Natural killer cell treated with Interleukin-12 subunit alpha and Interleukin-12 subunit beta and Interleukin-15 and Interleukin-18, amount 100 ng/mL, for 72 hours (primary cell): ENCODE measurements at places on chromosomes 11 and 22.

GRCh38 chr22:30357236-30357570, 396 bp downstream of the CCDC157 start:
- DNase-seq: no peak

GRCh38 chr11:74319139-74319816, 7.8 kb upstream of the P4HA3 start:
- no peak for DNase-seq

DNA sequence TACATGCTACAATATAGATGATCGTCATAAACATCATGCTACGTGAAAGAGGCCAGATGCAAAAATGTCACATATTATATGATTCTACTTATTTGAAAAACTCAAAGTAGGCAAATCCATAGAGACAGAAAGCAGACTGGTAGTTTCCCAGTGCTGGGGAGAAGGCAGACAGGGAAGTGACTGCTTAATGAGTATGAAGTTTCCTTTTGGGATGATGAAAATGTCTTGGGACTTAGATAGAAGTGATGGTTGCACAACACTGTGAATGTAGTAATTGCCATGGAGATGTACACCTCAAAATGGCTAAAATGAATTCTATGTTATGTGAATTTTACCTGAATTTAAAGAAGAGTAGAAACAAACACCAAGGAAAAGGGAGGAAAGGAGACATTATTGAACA, 45.2 kb upstream of the EHF start:
- no peak for DNase-seq

DNA sequence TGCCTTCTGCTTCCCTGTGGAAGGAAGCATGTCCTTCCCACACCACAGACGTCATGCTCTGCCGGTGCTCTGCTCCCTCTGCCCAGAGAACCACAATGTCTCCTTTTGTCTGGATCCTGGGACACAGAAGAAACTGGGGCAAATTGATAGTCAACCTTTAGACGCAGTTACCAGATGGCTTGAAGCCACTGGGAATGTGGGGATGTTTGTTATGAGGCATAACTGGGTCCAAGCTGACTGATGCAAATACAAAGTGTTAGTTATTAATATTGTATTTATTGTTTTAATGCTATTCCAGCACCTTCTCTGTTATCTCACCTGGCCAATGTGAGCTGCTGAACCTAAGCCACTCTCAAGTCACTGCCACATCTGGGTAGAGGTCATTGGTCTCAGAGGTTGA, 322.2 kb downstream of the SHANK2 start:
- DNase-seq: no peak

GRCh38 chr11:35618497-35619115, 346 bp downstream of the FJX1 start:
- DNase-seq: no peak

DNA sequence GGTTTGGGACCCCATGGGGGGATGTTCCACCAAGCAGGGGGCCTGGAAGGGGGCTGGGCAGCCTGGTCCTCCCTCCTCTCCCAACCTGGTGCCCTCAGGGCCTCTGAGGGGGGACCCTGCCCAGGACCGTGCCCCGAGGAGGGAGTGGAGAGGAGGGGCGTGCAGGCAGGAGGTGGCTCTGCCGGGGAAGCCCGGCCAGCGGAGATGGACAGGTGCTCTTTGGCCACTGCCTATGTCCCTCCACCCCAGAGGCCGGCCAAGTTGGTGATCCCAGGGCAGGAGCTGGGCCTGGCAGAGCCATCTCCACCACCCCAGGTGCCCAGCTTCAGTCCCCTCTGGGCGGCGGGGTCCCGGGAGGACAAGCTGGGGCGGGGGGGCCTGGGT, 2.4 kb downstream of the MUC2 start:
- peak; percentile 50 for DNase-seq

- no peak for DNase-seq
These were observed 4.5 kb downstream of the FOXR1 start for GRCh38 chr11:118975771-118976709.

- DNase-seq: peak; percentile 68
These were observed 80.0 kb upstream of the PPARA start for GRCh38 chr22:46070215-46070802.

GRCh38 chr11:788953-789940, 643 bp downstream of the CEND1 start:
- DNase-seq: no peak

DNA sequence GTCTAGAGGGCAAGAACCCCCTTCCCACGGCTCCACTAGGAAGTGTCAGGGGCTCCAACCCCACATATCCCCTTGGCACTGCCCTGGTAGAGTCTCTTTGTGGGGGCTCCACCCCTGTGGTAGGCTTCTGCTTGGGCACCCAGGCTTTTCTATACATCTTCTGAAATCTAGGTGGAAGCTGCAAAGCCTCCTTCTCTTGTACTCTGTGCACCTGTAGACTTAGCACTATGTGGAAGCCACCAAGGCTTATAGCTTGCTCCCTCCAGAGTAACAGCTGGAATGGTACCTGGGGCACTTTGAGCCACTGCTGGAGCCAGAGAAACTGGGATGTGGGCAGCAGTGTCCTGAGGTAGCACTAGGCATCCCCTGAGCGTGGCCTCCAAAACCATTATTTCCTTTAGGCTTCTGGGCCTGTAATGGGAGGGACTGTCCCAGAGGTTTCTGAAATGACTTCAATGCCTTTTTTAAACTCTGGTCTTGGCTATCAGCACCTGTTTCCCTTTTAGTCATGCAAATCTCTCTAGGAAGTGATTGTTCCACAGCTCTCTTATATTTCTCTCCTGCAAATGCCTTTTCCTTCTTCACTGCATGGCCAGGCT, 68.4 kb downstream of the TRAF6 start:
- DNase-seq: no peak

GRCh38 chr11:17739945-17740338, 5.4 kb downstream of the KCNC1 start:
- no peak for DNase-seq
